ENCODE measurements at places on chromosomes 2 and 18. TPM values are rescaled to one million over a fixed set of nuclear protein-coding genes. Genes with fewer than 3 reads are reported as not detected.

The OR6B2 gene
- total RNA-seq = not detected

DNA sequence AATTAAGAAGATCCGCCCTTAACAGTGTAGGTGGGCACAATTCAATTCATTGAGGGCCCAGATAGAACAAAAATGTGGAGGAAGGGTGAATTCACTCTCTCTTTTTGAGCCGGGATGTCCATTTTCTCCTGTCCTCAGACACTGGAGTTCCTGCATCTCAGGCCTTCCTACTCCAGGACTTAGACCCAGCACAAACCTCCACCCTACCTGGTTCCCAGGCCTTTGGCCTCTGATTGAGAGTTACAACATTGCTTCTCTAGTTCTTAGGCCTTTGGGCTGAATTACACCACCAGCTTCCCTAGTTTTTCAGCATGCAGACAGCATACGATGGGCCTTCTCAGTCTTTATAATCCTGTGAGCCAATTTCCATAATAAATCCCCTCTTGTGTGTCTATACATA is 87.8 kb upstream of the TMEM17 start:
- H3K4me1 ChIP-seq = no peaks in the 10 kb centered on the region
- no peak overlapping the region for H3K27ac ChIP-seq
- H3K36me3 ChIP-seq = no peaks in the 10 kb centered on the region
- no peaks in the 10 kb centered on the region for H3K27me3 ChIP-seq

The G6PC2 gene
- total RNA-seq = not detected

The CKAP2L gene
- total RNA-seq = 0.69 TPM

DNA sequence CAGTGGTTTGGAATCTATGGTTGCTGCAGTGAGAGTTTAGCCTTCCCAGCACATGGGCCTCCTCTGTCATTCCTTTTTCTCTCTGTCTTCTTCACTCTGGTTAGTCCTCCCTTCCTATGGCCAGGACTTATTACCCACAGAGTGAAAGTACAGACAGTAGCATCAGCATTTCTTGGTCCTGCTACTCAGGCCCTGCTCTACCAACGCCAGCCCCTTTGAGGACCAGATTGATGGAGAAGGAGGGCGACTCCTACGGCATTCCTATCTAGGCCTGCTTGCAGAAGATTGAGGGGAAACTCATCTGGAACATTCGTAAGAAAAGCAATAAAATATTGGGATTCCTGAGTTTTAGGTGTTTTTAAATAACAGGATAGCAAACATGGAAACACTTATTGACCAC is 43.5 kb downstream of the BMP10 start:
- no peaks in the 10 kb centered on the region for H3K36me3 ChIP-seq
- DNase-seq = no peak
- H3K27ac ChIP-seq = no peak overlapping the region
- no peak overlapping the region for H3K4me3 ChIP-seq

GRCh38 chr2:161990741-161991140 is 83.3 kb downstream of the DPP4 start:
- H3K27me3 ChIP-seq = no peaks in the 10 kb centered on the region
- H3K4me3 ChIP-seq = no peak overlapping the region
- H3K36me3 ChIP-seq = no peaks in the 10 kb centered on the region
- H3K4me1 ChIP-seq = no peaks in the 10 kb centered on the region

GRCh38 chr18:60746919-60747318 is 374.3 kb upstream of the MC4R start:
- H3K4me1 ChIP-seq = no peaks in the 10 kb centered on the region
- H3K27ac ChIP-seq = no peak overlapping the region
- no peaks in the 10 kb centered on the region for H3K36me3 ChIP-seq

The MC5R gene
- not detected for total RNA-seq

The SPAG16 gene
- 23.7 TPM for total RNA-seq

- H3K4me3 ChIP-seq = no peak overlapping the region
- no peaks in the 10 kb centered on the region for H3K36me3 ChIP-seq
- H3K27me3 ChIP-seq = no peaks in the 10 kb centered on the region
Measured at GRCh38 chr2:88680916-88681315, 10.6 kb upstream of the RPIA start.

GRCh38 chr2:144237830-144238627 is 281.9 kb downstream of the ZEB2 start:
- no peaks in the 10 kb centered on the region for H3K27me3 ChIP-seq
- no peak overlapping the region for H3K27ac ChIP-seq
- peaks cover 2% of the 10 kb centered on the region for H3K4me1 ChIP-seq

The TUBA4B gene
- not detected for total RNA-seq

DNA sequence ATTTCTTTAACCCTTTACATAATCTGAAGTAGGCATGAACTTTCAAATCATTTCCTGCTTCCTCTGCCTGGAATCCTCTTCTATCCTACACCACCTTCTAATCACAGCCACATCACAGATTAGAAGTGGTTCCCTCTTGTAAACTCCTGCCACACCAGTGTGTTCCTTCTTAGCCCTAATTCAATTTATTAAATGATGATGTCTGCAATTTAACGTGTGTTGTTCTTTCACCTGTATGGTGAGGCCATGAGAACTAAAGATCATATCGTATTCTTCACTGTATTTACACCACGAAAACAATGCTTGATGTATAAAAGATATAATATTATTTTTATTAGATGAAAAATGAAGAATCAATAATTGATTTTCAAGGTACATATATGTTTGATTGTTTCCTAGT is 494.3 kb downstream of the EPHA4 start:
- no peaks in the 10 kb centered on the region for H3K4me1 ChIP-seq
- H3K36me3 ChIP-seq = no peaks in the 10 kb centered on the region
- H3K27me3 ChIP-seq = no peaks in the 10 kb centered on the region

DNA sequence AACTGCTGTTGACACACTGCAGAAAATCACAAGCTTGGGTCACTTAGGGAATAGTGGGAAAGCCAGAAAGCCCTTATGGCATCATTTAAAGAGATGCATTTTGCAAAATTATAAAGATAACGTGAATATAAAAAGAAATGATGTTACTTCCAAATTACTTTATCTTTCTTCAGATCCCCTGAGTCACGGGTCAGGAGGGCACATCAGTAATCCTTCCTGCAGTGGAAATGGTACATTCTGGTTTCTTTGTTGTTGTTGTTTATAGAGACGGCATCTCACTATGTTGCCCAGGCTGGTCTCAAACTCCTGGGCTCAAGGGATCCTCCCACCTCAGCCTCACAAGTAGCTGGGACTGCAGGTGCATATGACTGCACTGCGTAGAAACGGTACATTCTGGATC is 9.8 kb upstream of the EPG5 start:
- no peak overlapping the region for H3K4me3 ChIP-seq
- no peaks in the 10 kb centered on the region for H3K27me3 ChIP-seq
- DNase-seq = no peak

GRCh38 chr2:66235428-66235827 is 199.5 kb upstream of the MEIS1 start:
- no peak overlapping the region for H3K27ac ChIP-seq
- H3K4me1 ChIP-seq = no peaks in the 10 kb centered on the region
- no peaks in the 10 kb centered on the region for H3K36me3 ChIP-seq
- H3K4me3 ChIP-seq = no peak overlapping the region

GRCh38 chr2:222899413-222900181 is 38.8 kb downstream of the ACSL3 start:
- no peak overlapping the region for H3K4me3 ChIP-seq
- H3K27me3 ChIP-seq = no peaks in the 10 kb centered on the region
- DNase-seq = no peak
- no peak overlapping the region for H3K27ac ChIP-seq
- H3K4me1 ChIP-seq = no peaks in the 10 kb centered on the region
- H3K36me3 ChIP-seq = peaks cover 2% of the 10 kb centered on the region

DNA sequence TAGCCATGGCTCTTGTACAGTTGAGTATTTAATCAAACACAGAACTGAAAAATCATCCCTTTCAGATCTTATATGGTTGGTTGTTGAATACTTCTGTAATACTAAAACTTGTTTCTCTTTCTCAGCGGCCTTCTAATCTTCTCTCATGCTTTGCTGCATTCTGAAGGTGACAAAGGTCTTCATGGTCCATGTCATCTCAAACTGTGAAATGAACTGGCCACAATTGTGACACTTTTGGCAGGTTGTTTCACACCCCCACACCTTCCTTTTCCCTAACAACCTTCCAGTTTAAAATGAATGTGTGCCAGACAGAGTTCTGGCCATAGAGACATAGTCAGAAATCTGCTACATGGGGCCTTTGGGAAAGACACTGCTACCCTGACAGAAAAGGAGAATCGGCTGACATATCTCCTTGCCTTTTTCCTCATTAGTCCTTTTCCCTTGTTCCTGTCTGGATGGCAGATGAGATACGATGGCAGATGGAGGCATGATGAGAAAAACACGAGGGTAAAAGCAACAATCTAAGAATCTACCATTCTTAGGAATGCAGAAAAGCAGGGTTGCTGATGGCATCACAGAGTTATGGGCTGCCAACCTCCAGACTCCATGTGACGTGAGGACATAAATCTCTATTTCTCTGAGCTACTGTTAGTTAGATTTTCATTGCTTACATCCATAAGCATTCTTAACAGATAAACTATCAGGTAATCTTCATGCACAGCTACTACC is 106.5 kb downstream of the PIGN start:
- no peak overlapping the region for H3K4me3 ChIP-seq
- H3K27me3 ChIP-seq = no peaks in the 10 kb centered on the region
- DNase-seq = no peak
- H3K36me3 ChIP-seq = no peaks in the 10 kb centered on the region
- H3K27ac ChIP-seq = no peak overlapping the region
- peaks cover 3% of the 10 kb centered on the region for H3K4me1 ChIP-seq

DNA sequence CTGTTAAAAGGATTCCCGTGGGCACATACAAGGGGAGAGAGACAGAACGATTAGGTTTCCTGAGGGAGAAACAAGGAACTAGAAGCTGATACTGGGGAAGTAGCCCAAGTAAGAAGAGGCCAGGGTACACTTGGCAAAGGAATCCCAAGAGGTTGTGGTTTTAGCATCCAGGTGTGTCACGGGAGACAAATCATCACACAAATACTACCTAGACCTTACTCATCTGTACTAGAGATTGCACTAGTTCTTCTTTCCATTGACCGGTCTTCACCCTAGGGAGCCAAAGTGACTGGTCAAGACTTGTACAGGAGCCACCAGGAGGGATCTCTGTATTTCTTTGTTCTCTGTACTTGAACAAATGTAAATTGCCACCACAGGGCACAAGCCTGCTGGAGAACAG is 14.2 kb upstream of the NR4A2 start:
- no peak overlapping the region for H3K27ac ChIP-seq
- no peaks in the 10 kb centered on the region for H3K36me3 ChIP-seq
- no peaks in the 10 kb centered on the region for H3K27me3 ChIP-seq
- H3K4me3 ChIP-seq = no peak overlapping the region

DNA sequence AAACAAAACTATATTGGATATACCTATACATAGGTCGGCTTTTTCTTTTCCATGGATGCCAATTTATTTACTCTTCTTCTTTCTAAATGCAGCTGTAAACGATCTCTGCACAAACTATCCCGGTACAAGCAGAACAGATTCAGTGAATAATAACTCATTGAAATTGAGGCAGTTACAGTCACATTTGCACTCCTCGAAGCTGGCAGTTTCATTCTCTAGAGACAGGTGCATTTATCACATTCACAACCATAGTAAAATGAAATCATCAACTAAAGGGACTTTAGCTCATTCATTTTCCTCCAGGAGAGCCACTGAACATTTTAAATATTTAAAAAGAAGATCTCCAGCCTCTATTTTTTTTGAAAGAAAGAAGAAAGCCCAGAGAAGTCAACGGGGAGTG is 551.7 kb downstream of the LRP1B start:
- no peaks in the 10 kb centered on the region for H3K36me3 ChIP-seq
- DNase-seq = no peak
- no peaks in the 10 kb centered on the region for H3K27me3 ChIP-seq
- no peaks in the 10 kb centered on the region for H3K4me1 ChIP-seq
- H3K4me3 ChIP-seq = no peak overlapping the region

- H3K36me3 ChIP-seq = no peaks in the 10 kb centered on the region
- no peak overlapping the region for H3K4me3 ChIP-seq
- no peak for DNase-seq
- H3K27me3 ChIP-seq = no peaks in the 10 kb centered on the region
- H3K27ac ChIP-seq = no peak overlapping the region
- no peaks in the 10 kb centered on the region for H3K4me1 ChIP-seq
Measured at GRCh38 chr18:45161850-45162249, 453.4 kb upstream of the SLC14A2 start.

GRCh38 chr2:170446078-170446477 is 268.1 kb downstream of the MYO3B start:
- no peak for DNase-seq
- no peaks in the 10 kb centered on the region for H3K4me1 ChIP-seq
- no peak overlapping the region for H3K4me3 ChIP-seq
- H3K36me3 ChIP-seq = no peaks in the 10 kb centered on the region
- H3K27me3 ChIP-seq = no peaks in the 10 kb centered on the region
- no peak overlapping the region for H3K27ac ChIP-seq

- no peaks in the 10 kb centered on the region for H3K27me3 ChIP-seq
- H3K4me3 ChIP-seq = no peak overlapping the region
Measured at GRCh38 chr2:239006622-239007285, 158.9 kb downstream of the TWIST2 start.

The ITPRIPL1 gene
- total RNA-seq = 3.6 TPM

DNA sequence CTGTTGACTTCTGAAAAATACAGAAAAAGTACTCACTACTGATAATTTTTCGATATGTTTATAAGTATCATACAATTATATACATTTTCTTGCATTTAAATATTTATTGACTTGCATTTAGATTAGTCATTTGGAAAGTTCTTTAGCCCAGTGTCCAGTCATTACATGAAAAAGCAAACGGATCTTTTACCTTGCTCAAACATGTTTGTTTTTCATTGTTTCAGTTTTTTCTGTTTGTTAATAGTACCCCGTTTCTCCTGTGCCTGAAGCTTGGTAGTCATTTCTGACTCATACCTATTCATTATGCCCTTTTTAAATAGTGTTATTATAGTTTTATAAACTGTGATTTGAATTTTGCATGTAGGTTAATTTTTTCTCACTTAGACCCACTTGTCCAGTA is 28.1 kb downstream of the CEP192 start:
- no peaks in the 10 kb centered on the region for H3K27me3 ChIP-seq
- no peak for DNase-seq
- H3K4me1 ChIP-seq = no peaks in the 10 kb centered on the region

GRCh38 chr18:48109961-48110493 is 179.6 kb upstream of the SMAD2 start:
- no peak overlapping the region for H3K4me3 ChIP-seq
- H3K36me3 ChIP-seq = no peaks in the 10 kb centered on the region
- H3K27me3 ChIP-seq = no peaks in the 10 kb centered on the region
- no peaks in the 10 kb centered on the region for H3K4me1 ChIP-seq
- no peak overlapping the region for H3K27ac ChIP-seq

The ZAP70 gene
- total RNA-seq = 4.3 TPM

- H3K36me3 ChIP-seq = no peaks in the 10 kb centered on the region
- no peak overlapping the region for H3K27ac ChIP-seq
- no peaks in the 10 kb centered on the region for H3K27me3 ChIP-seq
- no peak overlapping the region for H3K4me3 ChIP-seq
- H3K4me1 ChIP-seq = no peaks in the 10 kb centered on the region
Measured at GRCh38 chr2:2158189-2158826, 172.8 kb downstream of the MYT1L start.

The TBR1 gene
- not detected for total RNA-seq
